Neural crest cell (in vitro differentiated cells): ENCODE measurements at places on chromosomes 4 and X. TPM values are rescaled to one million over a fixed set of nuclear protein-coding genes. Genes with fewer than 3 reads are reported as not detected.

DNA sequence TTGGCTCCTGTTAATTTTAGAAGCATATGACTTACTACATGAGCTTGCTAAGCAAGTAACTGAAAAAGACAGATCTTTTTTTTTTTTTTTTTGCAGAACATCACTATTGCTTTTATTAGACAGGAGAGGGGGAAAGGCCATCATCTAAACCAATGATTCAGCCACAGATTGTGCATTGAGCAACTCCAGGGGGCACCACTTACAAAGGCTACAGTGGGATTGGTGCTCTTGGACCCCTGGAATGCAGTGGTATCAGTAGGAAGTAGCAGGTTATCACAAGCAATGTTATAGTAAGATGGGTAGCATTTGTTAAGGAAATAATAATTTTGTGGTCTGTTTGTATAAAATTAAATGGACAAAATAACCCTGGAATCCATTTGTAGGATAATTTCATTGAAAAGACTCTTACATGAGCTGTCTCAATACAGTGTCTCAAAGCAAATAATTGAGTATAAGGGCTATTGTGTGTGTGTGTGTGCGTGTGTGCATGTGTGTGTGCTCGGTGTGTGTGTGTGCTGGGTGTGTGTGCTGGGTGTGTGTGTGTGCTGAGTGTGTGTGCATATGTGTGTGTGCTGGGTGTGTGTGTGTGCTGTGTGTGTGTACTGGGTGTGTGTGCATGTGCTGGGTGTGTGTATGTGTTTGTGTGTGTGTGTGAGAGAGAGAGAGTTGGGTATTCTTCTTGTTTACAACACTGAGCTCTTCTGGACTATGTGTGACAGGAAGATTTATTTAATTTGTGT is 296.3 kb downstream of the PCDH7 start:
- H3K36me3 ChIP-seq = no peaks in the 10 kb centered on the region
- H3K4me1 ChIP-seq = no peaks in the 10 kb centered on the region

Gene SMIM31
- not detected in 2 replicates for total RNA-seq

DNA sequence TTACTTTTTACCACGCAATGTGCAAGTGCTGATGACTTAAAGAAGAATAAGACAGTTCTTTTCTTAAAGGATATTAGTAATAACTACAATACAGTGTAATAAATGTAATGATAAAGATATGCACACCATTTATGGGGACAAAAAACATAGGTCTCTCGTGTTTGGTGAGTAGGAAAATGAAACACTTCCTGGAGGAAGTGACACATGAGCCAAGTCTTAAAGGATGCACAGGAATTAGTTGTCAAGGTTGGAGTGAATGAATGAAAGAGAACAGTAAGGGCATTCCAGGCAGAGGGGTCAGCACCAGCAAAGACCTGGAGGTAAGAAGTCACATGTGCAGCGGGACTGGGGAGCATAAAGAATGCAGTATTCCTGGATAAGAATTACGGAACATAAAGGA is 112.7 kb downstream of the SH3RF1 start:
- H3K36me3 ChIP-seq = peaks cover 10% of the 10 kb centered on the region
- no peak for DNase-seq
- no peaks in the 10 kb centered on the region for H3K27me3 ChIP-seq
- H3K4me1 ChIP-seq = peaks cover 32% of the 10 kb centered on the region
- H3K27ac ChIP-seq = no peak overlapping the region

- H3K27ac ChIP-seq = no peak overlapping the region
- no peaks in the 10 kb centered on the region for H3K36me3 ChIP-seq
- no peak overlapping the region for H3K4me3 ChIP-seq
- no peaks in the 10 kb centered on the region for H3K27me3 ChIP-seq
- DNase-seq = no peak
- H3K4me1 ChIP-seq = peaks cover 6% of the 10 kb centered on the region
Measured at GRCh38 chr4:146398896-146399445, 122.8 kb downstream of the SLC10A7 start.

DNA sequence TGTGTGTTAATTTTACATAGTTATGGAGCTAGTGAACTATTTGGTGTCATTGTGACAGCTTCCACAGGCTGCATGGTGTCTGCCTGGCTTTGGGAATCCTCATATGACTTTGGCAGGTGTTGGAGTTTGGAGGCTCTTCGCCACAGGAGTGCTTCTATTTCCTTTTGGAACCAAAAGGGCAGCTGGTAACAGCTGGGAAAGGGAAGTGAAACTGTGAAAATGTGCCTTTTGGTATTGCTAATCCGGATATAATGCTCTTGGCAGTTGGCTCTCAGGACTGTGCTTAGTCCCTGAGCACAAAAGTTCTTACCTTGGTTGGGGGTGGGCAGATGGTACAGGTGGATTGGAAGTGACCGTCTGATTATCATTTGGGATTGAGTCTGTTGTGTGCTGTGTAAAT is 18.1 kb downstream of the OFD1 start:
- peaks cover 11% of the 10 kb centered on the region for H3K36me3 ChIP-seq
- no peaks in the 10 kb centered on the region for H3K27me3 ChIP-seq
- no peak overlapping the region for H3K4me3 ChIP-seq
- no peak overlapping the region for H3K27ac ChIP-seq
- H3K4me1 ChIP-seq = no peaks in the 10 kb centered on the region

- no peak overlapping the region for H3K4me3 ChIP-seq
- H3K36me3 ChIP-seq = no peaks in the 10 kb centered on the region
- no peak for DNase-seq
- H3K27me3 ChIP-seq = no peaks in the 10 kb centered on the region
- no peak overlapping the region for H3K27ac ChIP-seq
Measured at GRCh38 chrX:132821974-132822633, 136.3 kb downstream of the HS6ST2 start.

Gene GAGE12D
- not detected in 2 replicates for total RNA-seq
